ENCODE measurements at places on chromosomes 5 and 9.

DNA sequence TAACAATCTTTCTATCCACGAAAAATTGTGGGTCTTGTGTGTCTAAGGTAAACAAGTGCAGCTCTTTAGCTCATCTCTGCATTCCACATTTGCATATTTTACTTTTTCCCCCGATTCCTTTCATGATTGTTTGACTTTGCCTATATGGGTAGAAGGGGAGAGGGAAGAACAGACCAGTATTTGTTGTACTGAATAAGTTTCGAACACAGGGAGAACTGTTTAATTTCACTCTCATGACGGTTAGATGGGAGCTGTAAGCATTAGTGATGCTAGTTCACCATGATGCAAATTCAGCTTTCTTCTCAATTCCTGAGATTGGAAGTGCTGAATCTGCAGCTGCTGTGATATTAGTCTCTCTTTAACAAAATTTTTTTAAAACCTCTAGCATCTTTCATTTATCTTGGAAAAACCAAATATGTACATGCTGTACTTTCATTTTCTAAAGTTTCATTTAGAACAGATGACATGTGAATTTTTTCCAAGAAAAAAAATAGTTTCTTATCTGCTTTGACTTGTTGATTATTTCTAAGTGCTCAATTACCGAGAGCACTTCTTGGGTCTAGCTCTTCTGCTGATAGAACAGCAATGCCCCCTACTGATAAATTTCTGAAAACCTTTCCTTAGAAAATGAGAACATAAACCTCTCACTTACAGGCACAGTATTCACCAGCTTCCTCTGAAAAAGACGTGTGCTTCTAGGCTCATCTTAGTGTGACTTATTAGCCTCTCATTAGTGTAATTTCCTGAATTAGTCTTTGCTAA lies 149.5 kb downstream of the BAAT start:
- DNase-seq = no peak

- DNase-seq = no peak
Measured at GRCh38 chr5:136055612-136056309, 27.0 kb downstream of the TGFBI start.

GRCh38 chr9:74333384-74334032 lies 163.6 kb upstream of the RORB start:
- DNase-seq = no peak

DNA sequence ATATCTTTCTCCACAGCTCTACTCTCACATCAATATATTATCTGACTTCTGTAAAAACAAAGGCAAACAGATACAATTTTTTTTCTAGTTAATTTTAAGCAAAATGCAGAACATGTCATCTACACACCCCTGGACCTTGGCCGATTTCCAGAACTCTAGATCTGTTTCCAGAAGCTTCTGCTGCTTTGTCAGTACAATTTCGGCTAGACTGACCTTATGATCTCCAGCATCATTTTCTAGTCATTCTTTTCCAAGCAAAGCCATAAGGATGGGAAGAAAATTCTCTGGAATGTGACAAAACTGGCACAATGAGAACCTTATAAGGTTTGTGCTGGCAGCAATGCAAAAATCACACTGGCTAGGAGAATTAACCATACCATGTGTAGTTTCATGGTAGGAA lies 132.8 kb upstream of the MPDZ start:
- no peak for DNase-seq

DNA sequence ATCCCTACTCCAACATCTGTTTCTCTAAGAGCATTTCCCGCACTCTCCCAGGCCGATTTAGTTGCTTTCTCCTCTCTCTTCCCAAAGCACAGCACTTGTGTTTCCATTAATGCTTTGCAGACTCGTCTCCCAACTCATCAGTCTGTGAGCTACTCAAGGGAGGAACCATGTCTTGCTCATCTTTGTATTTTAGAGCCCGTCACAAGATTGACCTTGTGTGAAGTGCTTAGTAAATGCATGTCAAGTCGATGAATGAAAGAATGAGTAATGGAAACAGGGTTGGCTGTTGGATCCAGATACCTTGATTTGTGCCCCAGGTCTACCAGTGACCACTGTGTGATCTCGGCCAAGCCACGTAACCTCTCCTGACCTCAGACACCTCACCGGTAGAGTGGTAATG lies 99.3 kb downstream of the KLF4 start:
- DNase-seq = no peak

Data from head of caudate nucleus (tissue), 42 donors.